ENCODE measurements at places on chromosomes 12 and 14.
A peak's percentile ranks its signal among the peaks of the same experiment; 100 is the strongest.

GRCh38 chr14:94773061-94773648 lies 3.2 kb upstream of the GSC start:
- no peak for DNase-seq

DNA sequence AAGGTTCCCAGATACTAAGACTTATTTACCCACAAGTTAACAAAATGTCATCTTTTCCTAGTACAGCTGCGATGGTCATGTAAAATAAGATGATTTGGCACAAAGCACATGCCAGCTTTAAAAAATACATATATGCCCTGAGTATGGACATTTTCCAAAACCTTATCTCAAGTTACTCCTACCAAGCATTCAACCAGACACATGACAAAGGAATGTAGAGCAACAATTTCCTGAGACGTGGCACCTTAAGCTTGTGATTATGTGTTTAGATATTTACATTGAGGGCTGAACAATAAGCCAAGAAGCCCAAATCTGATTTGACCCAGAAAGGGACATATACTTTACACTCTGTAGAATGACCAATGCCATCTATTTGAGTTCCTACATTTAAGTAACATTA lies 24.5 kb upstream of the OVCH1 start:
- DNase-seq, result no peak

GRCh38 chr12:102439426-102440405 lies 40.6 kb downstream of the IGF1 start:
- no peak for DNase-seq

- no peak for DNase-seq
Measured at GRCh38 chr12:128109636-128110035, 157.3 kb upstream of the TMEM132C start.

DNA sequence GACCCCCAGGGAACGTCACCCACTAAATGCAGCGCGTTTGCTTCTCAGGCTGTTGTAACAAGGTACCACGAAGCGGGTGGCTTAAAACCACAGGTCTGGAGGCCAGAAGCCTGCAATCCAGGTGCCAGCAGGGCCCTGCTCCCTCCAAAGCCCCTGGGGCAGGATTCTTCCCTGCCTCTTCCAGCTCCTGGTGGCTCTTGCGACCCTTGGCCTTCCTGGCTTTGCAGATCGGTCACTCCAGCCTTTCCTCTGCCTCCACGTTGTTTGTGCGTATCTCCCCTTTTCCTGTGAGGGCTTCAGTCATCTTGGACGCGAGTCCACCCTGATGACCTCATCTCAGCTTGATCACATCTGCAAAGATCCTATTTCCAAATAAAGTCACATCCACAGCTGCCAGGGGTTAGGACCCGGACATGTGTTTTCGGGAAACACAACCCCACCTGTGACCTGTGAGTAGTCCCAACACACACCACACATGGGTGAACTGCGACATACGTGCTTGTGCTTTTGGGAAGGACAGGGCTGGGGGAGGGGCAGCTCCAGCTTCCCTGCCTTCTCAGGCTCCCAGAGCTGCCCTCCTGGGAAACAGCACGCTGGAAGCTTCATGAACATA lies 114.5 kb upstream of the NCOR2 start:
- no peak for DNase-seq

- peak; percentile 41 for DNase-seq
Measured at GRCh38 chr12:88153959-88154358, 11.9 kb downstream of the TMTC3 start.

GRCh38 chr12:14845350-14845750 lies 2.0 kb upstream of the ART4 start:
- peak; percentile 7 for DNase-seq

DNA sequence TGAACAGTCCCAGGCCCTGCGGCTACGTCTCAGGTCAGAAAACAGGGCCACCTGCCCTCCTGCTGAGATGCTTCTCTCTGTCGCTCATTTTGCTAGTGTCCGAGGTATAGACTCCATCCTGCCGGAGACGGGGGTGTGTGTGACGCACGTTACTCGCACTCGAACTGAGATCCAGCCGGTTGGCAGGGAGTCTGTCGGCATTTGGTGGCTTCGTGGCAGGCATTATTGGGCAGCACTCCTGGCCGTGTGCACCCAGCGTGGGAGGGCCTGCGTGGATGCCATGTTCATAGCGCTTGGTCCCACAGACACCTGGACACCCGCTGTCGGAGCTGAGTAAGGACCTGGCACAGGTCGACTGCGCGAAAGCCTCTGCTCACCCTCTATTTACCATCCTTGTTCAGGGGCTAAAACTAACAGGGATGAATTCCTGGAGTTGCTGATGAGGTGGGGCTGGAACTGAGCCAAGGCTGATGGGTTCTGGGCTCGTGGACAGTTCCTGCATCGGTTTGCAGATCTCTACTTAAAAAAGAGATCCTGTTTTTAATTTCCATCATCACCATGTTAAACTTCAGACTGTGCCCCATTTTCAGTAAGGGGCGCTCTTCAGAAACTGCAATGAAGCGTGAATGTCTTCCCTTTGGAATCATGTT lies 28.6 kb downstream of the AACS start:
- no peak for DNase-seq

DNA sequence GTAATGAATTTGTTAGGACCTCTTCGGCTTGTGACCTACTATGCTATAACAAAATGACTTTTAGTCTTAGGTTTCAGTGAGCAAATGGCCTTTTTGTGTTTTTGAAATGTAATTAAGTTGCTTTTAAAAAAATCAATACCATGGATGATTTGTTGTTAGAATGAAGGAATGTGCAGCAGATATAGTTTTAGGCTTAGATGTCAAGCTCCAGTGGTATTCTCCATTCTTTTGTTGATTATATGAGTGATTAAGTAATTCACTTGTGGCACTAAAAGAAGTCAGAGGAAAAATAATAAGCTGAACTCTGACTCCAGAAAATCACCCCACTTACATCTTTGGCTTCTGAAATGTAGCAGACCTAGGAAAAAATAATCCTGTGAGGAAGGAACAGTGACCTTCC lies 474.1 kb upstream of the MIS18BP1 start:
- no peak for DNase-seq

GRCh38 chr12:116556964-116557698 lies 2.0 kb upstream of the MAP1LC3B2 start:
- DNase-seq, result no peak

GRCh38 chr12:41466300-41466699 lies 278.2 kb downstream of the PDZRN4 start:
- no peak for DNase-seq

Data from SW 1271 (cell line).